Stimulated activated CD4-positive, alpha-beta T cell treated with anti-CD3 and anti-CD28 coated beads, Interleukin-1b, Interleukin-23, amount 100 ng/mL, for 48 hours (primary cell): ENCODE measurements at places on chromosomes 7 and 10.

GRCh38 chr7:7719236-7719635 is 829 bp upstream of the RPA3 start:
- DNase-seq, result peak; percentile 64

GRCh38 chr7:158959021-158959717 is 102.8 kb downstream of the DYNC2I1 start:
- no peak for DNase-seq

DNA sequence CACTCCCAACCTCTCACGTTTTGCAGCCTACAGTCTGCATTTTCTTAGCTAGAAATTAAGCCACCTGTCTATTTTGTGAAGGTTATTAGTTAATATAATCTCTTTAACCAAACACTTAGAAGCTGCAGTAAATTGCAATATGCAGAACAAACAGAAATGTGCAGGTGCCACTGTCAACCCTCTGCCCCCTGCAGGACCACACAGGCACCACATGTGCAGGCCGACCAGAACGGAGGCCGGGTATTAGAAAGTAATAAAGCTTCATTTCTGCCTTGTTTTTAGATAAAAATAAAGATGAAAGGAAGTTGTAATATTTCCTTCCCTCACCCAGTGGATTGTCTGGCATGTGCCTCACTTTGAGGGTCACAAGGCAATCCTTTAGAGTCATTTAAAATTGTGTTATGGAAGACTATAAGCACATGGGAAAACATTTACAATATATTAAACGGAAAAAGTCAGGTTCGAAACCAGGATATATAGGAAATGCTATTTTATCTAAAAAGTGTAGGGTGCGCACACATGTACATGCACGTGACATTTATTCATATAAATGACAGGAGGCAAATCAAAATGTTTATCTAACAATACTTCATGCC is 158.2 kb downstream of the ARHGAP12 start:
- DNase-seq, result peak; percentile 47

DNA sequence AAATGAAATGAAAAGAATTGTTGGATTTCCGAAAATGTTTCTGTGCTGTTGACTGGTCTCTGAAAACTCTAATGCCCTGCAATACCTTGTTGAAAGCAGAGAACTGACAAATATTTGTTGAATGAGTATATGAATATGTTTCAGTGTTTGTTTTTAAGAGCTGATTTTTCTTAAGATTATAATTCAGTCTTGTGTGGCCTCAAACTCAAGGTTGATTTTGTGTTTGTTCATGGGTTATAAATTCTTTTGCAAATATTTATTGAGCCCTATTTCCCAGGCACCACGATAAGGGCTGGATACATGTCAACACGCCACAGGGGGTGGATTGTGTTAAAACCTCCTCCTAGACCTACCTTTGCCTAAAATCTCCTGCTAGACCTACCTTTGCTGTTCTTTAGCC is 203.9 kb upstream of the PLPP4 start:
- DNase-seq, result no peak

- DNase-seq, result no peak
Observed at GRCh38 chr7:134927723-134928122, 58.6 kb upstream of the AGBL3 start.

- DNase-seq, result no peak
Observed at GRCh38 chr10:49286686-49287085, 12.3 kb upstream of the C10orf71 start.

DNA sequence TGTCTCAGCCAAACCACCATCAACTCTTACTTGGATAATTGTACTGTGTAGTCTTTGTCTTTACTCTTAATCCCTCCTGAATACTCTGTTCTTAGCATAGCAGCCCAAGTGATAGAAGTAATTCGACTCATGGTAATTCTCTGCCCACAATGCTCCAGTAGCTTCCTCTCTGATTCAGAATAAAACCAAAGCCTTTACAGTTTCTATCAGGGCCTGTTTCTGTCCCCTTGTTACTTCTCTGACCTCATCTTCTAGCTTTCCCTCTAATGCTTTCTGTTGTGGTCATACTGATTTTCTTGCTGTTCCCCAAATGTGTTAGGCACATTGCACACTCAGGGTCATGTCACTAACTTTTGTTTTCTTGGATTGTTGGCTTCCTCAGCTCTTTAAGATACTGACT is 8.0 kb downstream of the ZNF518A start:
- DNase-seq, result no peak

DNA sequence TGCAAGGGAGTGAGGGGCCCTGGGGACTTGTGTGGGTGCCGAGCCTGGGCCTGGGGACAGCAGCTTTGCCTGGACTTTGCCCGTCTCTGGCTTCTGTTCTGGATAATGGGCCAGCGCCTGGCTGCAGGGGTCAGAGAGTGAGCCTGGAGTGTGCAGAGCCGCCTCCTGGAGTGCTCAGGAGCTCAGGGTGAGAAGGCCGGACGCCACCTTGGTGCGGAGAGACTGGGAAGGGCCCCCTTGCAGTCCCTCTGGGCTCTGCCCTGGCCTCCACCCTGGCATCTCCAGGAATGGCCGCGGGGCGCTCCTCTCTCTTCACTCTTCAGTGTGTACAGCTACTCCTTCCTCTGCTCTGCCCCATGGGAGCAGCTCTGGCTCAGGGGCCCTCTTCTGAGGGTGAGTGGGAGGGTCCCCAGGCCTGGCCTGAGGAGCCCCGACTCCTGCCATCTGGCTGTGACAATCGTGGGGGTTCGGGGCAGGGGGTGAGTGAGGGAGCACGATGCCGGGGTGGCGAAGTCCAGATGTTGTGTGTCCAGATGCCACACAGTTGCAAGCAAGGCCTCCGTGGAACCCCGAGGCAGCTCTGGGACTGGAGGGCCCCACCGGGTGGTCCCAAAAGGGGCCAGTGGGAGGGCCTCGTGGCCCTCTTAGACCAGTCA is 187.1 kb downstream of the DNAJB6 start:
- no peak for DNase-seq

DNA sequence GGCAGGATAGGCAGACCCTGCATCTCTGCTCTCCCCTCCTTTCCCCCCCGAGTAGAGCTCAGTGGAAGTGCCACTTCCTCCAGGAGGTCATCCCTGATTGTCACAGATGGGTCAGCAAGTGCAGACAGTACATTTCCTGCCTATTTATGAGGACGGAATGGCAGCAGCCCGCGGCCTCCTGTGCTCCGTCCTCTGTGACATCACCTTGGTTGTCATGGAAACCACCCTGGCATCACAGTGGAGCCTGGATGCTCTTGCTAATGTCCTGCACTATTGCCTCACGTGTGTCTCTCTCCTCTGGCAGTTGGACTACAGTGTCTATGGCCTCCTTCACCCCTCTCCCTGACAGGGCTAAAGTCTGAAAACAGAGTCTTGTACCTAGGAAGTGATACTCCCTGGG is 148.6 kb downstream of the SH3PXD2A start:
- no peak for DNase-seq

GRCh38 chr10:75117995-75118394 is 6.5 kb downstream of the SAMD8 start:
- no peak for DNase-seq

- no peak for DNase-seq
Observed at GRCh38 chr10:108755646-108756045, 1167.7 kb downstream of the XPNPEP1 start.

DNA sequence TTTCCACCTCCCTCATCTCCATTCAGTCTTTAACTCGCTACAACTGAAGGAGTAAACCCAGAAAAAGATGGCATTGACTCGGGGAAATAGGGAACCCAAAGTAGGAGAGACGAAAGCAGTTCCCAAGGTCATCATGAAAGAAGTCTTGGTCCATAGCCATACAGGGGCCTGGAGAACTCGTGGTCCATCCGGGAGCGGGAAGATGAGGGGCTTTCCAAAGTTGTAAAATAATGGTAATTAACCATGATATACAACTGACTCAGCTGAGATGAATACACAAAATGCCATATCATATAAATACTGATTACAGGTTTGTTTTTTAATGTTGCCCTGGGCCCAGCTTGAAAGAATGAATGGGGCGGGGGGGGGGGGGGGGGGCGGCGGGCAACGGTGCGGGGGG is 32.3 kb downstream of the RBM17 start:
- DNase-seq, result no peak

- no peak for DNase-seq
Observed at GRCh38 chr7:51234139-51234538, 82.5 kb downstream of the COBL start.

GRCh38 chr10:71381611-71382010 is 15.1 kb upstream of the CDH23 start:
- no peak for DNase-seq

DNA sequence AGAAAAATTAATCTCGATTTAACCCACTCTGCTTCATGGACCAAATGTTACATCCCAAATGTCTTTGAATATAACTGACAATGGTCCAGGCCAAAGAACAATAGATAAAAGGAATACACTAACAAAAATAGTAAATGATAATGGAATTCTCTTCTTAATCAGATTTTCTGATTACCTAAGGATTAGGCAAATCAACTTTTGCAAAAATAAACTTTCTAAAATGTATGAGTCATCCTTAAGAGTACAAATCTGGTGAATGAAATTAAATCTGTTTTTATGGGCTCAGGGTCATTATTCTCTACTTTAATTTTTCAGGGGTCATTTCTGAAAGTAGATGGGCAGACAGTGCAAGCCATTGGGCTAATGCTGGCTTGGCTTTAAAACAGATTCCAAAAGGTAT is 102.1 kb upstream of the FAM13C start:
- no peak for DNase-seq

DNA sequence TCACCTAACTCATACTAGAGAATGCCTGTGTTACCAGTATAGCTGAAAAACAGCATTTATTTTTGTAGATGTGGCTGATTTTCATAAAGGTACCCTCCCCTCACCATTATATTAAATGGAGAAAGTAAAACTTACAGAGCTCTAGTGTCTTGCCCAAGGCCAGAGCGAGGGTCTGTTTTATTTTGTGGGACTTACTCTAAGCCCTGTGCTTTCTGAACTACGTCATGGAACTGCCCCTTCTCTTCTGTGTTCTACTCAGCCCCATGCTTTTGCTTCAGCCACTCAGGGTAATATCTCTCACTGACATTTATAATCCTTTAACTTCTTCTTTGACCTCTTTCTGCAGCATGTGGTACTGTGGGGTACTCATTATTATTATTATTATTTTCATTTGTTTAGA is 10.3 kb upstream of the ZNF786 start:
- no peak for DNase-seq

DNA sequence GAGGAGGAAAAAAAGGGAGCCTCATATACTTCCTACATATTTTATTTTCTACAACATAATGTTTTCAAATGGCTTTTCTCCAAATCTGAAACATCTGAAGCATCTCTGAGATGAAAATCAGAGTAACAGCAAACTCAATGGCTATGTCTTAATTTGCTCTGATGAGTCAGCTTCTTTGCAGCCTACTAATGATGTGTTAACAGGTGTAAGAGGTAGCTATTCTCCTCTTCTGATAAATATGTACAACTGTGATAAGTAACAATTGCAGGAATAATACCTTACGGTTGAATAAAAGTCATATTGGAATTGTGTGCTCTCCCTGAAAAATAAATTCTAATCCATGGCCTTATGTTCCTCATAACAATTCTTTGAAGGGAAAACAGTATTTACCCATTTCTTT is 45.2 kb downstream of the GNAT3 start:
- no peak for DNase-seq

DNA sequence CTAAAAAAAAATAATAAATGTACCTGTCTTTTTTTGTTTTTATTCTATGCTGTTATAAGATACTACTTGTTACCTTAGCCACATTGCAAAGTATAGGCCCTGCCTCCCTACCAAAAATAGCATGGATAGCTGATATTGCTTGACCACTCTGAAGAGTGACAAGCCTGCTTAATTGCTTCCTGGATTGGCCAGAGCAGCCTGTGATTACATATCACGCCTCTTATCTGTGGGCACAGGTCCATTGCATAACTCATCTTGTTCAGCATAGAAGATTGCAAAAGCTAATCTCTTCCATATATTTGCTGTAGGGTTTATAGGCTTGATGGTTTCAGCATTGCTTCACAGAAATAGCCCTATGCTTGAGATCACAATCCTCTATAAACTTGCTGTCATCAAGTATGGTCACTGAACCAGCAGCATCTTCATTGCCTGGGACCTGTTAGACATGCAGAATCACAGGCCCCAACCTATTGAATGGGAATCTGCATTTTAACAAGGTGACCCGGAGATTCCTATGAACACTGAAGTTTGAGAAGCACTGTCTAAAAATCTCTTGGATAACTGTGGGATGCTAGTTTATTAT is 280.8 kb upstream of the CDC14C start:
- DNase-seq, result no peak

DNA sequence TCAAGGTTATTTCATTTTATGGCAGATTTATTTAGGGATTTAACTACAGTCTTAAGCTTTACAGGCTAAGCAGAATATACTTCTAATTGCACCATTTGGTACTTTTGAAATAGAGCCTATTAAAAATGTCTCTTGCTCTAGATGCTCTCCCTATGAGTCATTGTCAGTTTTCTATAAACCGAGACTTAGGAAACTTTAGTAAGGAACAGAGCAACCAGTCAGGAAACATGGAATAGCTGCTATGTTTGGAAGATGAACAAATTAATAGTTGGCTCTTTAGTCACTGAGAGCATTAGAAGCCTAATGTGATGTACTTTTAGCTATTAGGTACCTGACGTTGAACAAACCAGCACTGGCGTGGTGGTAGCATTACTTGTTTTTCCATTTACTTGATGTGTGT is 35.3 kb downstream of the INPP5F start:
- no peak for DNase-seq

GRCh38 chr10:127302343-127302742 is 106.0 kb upstream of the INSYN2A start:
- no peak for DNase-seq

DNA sequence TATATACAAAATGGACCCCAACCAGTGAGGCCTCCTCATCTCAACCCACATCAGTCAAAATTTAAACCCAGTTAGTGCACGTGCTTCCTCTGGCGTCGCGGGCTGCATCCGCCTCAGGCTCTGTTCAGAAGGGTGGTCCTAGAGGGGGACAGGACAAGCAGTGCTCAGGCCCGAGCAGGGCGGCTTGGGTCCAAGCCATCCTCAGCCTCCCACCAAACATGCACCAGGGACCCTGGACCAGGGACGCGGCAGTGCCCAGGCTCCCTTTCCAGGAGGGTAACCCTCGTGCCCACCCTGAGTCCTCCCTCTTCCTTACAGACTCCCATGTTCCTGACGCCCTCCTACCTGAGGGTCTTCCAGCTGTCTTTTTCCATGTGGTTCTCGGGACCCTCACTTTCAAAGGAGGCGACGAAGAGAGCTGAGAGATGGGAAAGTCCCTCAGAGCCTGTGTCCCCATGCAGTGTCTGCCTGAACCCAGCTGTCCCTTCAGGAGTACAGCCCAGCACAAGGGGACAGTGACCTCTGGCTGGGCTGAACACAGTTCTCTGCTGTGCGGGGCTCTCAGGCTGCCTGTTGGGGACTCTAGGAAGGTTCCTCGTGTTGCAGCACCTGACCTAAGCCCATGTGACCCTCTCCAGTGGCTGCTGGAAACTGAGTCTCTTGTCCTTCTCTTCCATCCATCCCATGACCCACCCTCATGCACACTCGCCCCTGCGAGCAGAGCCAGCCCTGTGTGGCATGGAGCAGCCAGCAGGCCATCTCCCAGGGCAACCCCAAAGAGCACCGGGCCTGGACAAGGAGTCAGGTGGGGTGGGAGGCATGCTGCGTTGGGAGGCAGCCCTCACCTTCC is 58.1 kb downstream of the CSGALNACT2 start:
- DNase-seq, result no peak
